ENCODE measurements at places on chromosomes 5 and 9.

DNA sequence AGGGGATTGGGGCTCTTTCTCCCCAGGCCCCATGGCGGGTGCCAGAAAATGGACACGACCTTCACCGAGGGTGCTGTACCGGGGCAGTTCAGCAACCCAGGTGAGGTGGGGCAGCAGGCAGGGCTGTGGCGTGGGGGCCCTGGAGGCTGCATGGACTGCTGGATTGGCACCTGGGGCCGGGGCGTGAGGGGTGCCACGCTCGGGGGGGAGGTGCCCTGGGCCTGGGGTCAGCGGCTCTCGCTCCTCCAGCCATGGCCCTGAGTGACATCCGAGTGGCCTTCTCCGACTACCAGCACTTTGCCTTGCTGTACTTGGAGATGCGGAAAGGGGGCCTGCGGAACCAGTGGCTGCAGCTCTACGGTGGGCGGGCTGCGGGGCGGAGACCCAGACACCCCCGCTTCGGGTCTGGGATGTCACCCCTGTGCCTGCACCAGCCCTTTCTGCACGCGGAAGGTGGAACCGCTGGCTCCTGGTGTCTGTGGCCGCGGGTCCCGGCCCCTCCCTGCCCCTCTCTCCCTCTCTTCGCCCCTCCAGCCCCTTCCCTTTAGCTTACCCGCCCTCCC, 1.8 kb downstream of the LCNL1 start:
- no peak for DNase-seq

DNA sequence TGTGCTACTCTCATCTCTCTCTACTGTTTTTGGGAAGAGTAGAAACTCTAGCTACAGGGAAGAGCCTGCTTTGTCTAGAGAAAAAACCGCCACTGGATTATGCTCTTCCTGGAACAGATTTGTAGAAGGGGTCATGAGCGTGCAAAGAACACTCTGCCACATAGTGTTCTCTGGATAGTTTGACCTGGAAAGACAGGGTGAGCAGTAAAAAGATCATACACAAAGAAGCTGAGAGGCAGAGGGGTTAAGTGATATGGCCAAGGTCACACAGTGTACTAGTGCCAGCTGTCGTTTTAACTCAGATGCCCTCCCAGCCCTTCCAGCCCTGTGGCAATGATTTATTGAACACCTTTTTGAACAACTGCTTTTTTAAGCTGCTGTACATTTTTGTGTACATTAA, 182.2 kb downstream of the NNT start:
- DNase-seq, result no peak

DNA sequence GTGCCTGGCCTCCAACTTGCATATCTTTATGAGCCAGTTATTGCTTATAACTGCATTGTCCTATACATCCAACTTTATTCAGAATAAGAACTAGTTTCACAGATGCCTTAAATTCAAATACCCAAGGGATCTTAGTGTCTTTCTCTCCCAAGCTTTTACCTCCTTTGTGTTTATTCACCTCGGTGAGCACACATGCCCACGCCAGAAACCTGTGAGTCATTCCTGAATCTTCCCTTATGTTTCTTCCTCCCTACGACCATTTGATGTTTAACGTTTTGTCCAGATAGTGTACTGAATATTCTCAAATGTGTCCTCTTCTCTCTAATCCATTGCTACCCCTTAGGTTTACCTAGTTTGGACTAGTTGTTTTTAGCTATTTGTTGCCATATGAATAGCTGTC, 55.5 kb upstream of the MEGF10 start:
- no peak for DNase-seq

GRCh38 chr9:134536931-134537330, 104.7 kb upstream of the COL5A1 start:
- DNase-seq, result no peak

DNA sequence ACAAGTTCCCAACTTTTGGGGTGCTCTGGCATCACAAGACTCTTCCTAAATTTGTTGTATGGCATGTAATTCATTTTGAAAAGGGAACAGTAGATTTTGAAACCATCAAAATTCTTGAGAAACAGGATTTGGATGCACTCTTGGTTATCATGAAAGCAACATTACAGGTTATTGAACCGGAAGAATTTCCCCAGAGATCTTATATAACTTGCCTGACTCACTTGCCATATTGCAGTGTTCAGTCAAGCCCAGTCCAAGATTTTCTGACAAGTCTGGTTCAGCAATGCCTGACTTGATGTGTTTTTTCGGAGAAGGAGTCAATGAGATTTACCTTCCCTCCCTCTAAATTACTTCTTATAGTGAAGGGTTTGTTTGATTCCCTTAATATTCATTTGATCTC, 32.0 kb downstream of the SMIM15 start:
- DNase-seq, result no peak

GRCh38 chr9:122033775-122034373, 59.2 kb downstream of the TTLL11 start:
- DNase-seq, result no peak

GRCh38 chr9:133483611-133484010, 4.7 kb upstream of the SLC2A6 start:
- no peak for DNase-seq

DNA sequence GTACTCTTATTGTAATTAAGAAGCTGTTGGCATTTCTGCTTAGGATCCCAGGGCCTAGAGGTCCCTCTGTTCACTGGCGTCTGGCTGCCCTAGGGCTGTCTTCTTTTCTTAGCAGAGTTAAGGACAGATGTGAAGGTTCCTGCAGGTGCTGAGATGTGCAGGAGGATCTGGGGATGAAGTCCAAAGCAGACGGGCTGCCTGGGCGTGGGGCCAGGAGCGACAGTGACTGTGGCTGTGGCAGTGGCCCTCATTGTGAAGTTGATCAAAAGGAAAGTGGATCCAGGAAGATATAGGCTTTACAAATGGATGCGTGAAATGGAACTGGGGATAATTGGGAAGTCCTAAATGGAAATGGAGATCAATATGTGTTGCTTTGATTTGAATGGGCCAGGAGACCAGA, 19.1 kb upstream of the SH3PXD2B start:
- no peak for DNase-seq

GRCh38 chr9:100213730-100214477, 114.9 kb downstream of the INVS start:
- no peak for DNase-seq

GRCh38 chr5:2522372-2522771, 229.1 kb downstream of the IRX2 start:
- no peak for DNase-seq

- DNase-seq, result peak; percentile 88
Observed at GRCh38 chr9:70419556-70420440, 5.3 kb upstream of the KLF9 start.

DNA sequence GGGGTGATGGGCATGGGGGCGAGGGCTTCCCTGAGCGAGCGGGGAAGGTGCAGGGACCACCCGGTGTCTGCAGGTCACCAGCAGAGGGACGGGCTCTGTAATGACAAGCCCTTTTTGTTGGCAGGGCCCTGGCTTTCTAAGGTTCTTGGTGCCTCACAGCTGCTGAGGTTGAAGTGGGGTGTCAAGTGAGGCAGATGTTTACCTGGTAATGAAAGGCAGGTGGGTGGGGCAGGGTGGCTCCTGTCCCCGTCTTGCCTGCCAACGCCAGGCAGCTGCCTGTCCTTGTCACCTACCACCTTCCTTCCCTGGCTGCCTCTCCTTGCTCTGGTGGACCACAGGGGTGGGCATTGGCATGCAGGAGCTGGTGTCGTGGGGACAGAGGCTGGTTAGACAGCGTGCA, 41.0 kb upstream of the SEMA4D start:
- DNase-seq, result no peak

GRCh38 chr5:40585537-40586267, 94.0 kb upstream of the PTGER4 start:
- no peak for DNase-seq

DNA sequence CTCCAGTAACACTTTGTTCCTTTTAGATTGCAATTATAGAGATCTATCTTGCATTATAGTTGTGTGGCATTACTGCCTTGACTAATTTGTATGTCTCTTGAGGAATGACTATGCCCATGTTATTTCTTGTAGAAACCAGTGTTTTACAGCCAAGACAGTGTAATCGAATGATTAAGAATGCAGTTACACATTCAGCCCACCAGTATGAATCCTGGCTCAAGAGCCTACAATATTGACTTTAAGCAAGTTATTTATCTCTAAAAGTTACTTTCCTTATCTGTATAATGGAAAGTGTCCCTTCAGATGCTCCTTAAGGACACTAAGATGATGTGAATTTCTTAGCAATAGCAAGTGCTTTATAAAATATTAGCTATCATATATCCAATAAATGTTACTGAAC, 9.7 kb upstream of the SNX24 start:
- no peak for DNase-seq

DNA sequence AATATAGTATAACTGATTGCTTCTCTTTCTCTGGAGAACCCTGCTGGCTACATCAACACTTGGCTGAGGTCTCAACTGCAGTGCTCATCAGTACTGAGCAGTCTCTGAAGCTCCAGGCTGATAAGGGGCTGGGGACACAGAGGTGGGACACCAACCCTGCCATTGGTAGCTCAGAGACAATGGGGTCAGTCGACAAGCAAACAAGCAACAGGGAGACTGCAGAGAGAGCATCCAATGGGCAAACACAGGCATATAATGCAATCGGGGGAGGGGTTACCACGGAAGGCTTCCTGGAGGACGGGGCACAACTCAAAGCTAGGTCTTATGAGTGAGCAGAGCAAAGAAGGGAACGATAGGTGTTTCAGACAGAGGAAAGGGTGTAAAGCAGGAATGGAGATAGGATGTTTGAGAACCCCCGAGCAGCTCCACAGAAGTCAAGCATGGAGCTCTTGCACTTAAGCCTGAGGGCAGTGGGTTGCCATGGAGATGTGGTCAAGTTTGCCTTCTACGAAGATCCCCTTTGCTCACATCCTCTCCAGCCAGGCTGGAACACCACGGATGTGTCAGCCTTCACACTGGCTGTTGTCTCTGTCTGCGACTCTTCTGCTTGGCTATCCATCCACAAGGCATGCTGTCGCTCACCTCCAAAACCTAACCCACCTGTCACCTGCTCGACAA, 21.5 kb upstream of the AKNA start:
- no peak for DNase-seq

- DNase-seq, result no peak
Observed at GRCh38 chr5:91119217-91119616, 263.9 kb downstream of the ARRDC3 start.

DNA sequence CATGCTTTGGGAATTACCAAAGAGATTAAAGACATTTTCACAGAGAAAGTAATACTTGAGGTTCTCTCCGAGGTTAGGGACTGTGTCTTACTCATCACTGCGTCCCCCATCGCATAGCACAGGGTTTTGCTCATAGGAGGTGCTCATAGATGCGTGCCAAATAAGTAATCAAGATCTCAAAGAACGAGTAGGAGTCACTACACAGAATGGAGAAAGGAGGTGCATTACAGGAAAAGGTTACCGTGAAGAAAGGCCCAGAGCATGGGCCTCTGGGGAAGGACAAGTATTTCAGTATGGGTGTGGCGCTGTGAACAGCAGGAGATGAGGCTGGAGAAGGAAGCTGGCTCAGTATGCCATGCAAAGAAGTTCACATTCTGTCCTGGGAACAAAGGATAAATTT, 182.4 kb downstream of the ACTL7B start:
- DNase-seq, result no peak

DNA sequence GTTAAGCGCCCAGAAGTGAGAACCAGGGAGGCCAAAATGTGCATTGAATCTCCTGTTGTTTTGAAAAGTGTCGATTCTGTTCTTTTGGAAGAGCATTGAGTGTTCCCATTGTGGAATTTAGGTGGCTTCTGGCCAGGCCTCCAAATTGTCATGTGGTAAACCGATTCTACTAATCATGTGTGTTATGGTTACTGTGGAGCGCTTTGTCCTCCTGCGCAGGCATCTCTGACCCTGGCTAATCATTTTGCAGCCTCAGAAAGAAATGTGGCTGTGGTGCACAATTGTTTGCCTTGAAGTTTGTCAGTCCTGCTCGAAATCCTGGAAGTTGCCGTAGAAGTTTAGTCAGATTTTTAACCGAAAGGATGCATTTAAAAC, 121.3 kb downstream of the RASGRF2 start:
- peak; percentile 54 for DNase-seq

GRCh38 chr5:57085306-57086081, 88.4 kb upstream of the GPBP1 start:
- no peak for DNase-seq

- DNase-seq, result no peak
Observed at GRCh38 chr5:87403899-87404298, 8.8 kb downstream of the CCNH start.

Measured in right hindlimb (tissue), 1 donor.